ENCODE measurements at places on chromosomes 1 and 21.

DNA sequence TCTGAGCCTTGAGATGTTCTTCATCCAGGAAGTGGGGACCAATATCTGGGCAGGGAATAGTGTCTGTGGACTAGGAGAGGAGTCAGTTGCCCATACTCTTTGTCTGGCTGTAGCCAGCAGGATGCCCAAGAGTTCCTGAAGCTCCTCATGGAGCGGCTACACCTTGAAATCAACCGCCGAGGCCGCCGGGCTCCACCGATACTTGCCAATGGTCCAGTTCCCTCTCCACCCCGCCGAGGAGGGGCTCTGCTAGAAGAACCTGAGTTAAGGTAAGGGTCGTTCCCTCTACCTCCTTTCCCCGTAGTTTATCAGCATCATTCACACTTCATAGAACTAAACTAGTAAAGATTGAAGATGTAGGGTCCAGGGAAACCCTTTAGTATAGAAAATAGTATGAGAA is 3.4 kb upstream of the PPOX start:
- no peak for DNase-seq

GRCh38 chr1:158527190-158527815 is 26.9 kb downstream of the OR6Y1 start:
- peak; percentile 48 for DNase-seq

DNA sequence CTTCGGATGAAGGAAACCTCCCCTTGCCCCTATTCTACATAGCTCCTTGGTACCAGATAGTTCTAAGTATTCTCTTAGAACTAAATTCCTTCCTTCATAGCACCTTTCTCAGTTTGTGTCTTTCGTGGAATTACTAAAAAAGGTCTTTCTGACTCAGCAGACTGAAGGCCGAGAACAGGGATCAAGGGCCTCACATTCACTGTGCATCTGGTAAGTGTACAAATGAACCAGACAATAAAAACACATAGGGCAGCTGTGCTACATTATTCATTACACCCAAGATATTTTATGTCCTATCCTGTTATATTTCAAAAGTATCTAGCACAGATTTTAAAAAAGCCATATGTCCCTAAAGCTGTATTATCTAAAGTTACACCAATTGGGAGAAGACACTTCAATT is 62.9 kb upstream of the HP1BP3 start:
- DNase-seq, result no peak

- DNase-seq, result peak; percentile 45
Measured at GRCh38 chr1:181676269-181676668, 193.0 kb downstream of the CACNA1E start.

DNA sequence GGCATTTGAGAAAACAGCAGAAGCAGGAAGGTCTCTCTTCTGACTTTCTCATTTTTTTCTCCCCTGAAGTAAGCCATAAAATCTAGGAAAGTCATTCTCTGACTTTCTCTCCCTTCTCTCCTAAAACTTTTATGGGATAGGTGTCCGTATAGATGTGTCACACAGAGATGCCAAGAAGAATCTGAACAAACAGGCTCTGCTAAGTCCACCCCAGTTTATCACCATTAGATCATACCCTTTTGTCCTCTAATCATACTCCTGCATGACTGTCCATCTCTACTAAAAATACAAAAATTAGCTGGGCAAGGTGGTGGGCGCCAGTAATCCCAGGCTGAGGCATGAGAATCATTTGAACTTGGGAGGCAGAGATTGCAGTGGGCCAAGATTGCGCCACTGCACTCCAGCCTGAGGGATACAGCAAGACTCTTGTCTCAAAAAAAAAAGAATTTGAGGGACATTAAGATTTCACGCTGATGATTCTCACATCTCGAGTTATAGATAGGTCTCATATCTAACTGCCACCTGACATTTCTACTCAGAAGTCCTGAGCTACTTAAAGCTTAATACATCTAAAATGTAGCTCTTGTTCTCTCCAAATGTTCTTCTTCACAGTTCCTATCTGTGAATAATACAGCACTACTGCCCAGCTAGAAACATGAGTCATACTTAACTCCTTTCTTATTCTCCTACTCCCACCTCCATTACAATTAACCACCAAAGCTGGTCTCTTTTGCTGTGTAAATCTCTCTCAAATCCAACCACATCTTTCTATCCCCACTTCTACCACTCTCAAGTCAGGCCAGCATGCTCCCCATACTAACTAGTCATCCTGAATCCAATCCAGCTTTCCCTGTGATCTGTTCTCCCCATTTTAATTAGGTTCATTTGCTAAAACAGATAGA is 47.7 kb downstream of the ZNF644 start:
- DNase-seq, result peak; percentile 66

DNA sequence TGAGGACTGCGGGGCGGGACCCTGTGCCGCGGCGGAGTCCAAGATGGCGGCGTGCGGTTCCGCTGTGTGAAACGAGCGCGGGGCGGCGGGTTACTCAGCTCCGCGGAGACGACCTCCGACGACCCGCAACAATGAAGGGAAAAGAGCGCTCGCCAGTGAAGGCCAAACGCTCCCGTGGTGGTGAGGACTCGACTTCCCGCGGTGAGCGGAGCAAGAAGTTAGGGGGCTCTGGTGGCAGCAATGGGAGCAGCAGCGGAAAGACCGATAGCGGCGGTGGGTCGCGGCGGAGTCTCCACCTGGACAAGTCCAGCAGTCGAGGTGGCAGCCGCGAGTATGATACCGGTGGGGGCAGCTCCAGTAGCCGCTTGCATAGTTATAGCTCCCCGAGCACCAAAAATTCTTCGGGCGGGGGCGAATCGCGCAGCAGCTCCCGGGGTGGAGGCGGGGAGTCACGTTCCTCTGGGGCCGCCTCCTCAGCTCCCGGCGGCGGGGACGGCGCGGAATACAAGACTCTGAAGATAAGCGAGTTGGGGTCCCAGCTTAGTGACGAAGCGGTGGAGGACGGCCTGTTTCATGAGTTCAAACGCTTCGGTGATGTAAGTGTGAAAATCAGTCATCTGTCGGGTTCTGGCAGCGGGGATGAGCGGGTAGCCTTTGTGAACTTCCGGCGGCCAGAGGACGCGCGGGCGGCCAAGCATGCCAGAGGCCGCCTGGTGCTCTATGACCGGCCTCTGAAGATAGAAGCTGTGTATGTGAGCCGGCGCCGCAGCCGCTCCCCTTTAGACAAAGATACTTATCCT is 430 bp downstream of the RBM15 start:
- peak; percentile 71 for DNase-seq

- peak; percentile 55 for DNase-seq
Measured at GRCh38 chr1:241934201-241934848, 23.2 kb upstream of the BECN2 start.

- peak; percentile 43 for DNase-seq
Measured at GRCh38 chr21:32545948-32546441, 39.3 kb downstream of the TCP10L start.

DNA sequence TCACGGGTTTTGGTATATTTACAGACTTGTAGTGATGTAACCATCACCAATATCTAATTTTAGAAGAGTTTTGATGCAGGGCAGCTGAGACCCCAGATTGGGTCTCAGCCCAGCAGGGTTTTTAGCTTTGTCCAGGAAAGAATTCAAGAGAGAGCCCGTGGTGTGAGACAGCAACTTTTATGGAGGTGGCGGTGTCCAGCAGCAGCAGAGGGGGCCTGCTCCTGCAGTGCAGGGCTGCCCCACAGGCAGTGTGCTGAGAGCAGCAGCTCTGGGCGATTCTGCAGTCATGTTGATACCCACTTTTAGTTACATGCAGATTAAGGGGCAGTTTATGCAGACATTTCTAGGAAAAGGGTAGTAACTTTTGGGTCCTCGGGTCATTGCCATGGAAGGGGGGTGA is 1.8 kb upstream of the EPHX1 start:
- DNase-seq, result no peak

DNA sequence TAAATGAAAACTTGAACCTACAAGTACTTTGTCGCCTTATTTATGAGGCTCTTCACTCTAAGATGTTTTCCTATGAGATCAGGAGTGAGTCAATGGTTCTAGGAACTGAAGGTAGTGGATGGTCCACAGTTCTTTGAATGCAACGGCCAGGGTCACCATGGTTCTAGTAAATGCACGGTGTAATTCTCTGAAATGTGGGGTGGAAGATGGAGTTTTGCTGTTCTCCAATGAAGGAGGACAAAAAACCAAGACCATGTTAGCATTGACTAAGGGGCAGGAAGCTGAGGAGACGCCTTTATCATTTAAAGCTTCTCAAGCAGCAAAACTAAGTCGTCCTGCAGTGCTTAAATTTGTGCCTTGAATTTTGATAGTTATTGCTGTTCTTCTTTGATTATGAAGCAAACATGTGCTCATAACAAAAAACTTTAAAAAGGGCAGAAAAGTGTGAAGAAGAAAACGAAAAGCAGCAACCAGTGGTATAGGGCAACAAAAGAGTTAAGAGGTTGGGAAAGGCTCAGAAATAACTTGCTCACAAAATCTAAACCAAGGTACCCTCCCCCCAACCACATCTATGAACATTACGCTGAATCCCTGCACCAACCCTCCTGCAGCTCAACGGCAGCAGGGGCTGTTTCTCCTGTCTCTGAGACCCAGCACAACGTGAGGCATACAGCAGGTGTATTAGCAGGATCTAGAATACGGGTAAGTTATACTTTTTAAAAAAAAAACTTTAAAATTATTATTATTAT is 85.0 kb downstream of the MRPL37 start:
- DNase-seq, result no peak

DNA sequence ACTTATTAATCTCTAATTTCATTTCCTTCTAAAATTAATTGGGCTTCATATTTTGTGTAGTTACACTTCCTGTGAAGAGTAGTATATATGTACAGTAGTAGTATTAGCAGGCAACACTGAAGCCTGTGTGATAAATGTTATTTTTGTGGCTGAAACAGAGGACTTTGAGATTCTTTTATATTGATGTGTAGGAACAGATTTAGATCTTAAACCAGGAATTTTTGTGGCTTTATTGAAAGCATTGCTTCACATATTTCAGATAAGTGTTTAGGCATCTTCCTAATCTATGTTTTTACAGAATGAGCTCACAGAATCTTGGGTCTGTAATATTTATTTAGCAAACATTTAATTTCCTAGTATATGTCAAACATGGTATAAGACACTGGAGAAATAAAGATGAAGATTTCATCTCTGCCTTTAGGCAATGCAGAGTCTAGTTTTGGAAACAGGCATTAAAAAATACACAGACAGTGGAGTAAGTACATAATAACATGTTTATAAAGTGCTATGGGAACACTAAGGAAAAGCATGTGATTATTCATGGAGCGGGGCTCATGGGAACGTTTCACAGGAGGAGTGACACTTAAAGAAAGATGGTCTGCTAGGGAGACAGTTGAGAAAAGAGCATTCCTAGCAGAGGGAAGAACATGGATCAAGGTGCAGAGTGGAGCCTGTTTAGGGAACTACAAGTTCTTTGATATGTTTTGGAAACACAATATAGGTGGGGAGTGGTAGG is 52.7 kb downstream of the MIGA1 start:
- DNase-seq, result peak; percentile 86

- DNase-seq, result no peak
Measured at GRCh38 chr1:168199056-168199455, 20.3 kb downstream of the TIPRL start.

GRCh38 chr21:43812957-43813655 is 23.7 kb downstream of the RRP1 start:
- DNase-seq, result no peak

DNA sequence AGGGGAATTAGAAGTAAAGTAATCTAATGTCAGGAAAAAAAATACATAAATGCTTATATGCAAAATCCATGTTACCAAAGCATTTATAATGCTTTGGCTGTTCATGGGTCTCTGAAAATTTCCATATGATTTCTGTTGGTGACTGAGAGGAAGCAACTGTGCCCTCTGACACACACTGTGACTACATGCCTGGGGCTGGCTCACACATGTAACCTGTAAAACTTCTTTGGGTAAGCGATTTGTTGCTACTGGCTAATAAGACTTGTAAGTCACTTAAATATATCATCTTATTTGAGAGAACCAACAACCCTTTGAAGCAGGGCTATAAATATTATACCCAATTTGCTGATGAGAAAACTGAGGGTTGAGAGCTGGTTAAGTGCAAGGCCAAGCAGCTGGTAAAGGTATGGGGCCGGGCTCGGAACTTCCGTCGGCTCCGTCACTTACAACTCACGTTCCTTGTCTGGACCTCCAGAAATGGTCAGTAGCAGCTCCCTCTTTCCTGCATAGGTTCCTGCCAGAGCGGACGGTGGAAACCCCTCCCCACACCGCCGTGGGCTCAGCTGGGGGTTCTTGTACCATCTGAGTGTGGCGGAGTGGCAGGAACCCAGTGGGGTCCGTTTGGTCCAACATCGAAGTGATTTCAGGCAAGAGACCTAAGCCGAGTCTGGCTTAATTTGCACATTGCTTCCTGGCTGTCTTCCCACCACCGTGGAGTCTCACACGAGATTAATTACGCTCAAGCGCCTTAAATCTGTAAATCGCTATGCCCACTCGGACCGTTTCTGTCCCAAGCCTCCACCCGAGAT is 714 bp downstream of the DFFA start:
- DNase-seq, result peak; percentile 34

DNA sequence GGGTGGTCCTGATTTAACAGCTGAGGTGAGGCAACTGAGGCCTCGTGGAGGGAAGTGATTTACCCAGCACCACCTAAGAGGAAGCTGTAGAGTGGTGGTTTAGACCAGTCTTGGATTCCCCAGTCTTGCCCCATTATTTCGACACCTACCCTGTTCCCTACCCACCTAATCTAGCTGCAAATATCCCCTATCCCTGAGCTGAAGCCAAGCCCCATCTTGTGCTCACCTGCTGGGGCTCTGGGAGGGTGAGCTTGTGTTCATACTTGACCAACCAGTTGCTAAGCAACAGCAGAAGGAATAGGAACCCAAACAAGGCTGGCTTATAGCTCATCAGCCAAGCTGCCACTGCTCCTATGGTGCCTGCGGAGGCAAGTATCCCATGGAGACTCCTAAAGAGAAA is 2.0 kb downstream of the TEX46 start:
- DNase-seq, result no peak

DNA sequence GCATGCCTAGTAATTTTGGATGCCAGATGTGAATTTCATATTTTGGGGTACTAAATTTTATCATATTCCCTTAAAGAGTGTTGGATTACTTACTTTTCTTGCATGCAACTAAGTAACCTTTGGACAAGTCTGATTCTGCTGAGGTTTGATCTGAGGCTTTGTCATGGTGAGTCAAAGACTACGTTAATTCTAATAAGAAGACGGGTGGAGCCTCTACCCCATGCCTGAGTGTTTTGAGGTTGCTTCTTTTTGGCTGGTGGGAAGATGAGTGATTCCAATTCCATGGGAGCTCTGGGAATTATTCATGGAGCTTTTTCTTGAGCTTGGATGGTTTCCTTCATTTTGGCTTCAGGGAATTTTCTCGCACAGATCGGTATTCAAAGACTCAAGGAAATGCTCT is 11.6 kb upstream of the PCP4 start:
- DNase-seq, result no peak
